ENCODE measurements at places on chromosomes 13 and 19. TPM values are rescaled to one million over a fixed set of nuclear protein-coding genes. Genes with fewer than 3 reads are reported as not detected.

The UBAC2 gene
- total RNA-seq, result 94.3 TPM

The UPF1 gene
- total RNA-seq, result 87.3 TPM

The DNAJC3 gene
- 20.9 TPM for total RNA-seq

DNA sequence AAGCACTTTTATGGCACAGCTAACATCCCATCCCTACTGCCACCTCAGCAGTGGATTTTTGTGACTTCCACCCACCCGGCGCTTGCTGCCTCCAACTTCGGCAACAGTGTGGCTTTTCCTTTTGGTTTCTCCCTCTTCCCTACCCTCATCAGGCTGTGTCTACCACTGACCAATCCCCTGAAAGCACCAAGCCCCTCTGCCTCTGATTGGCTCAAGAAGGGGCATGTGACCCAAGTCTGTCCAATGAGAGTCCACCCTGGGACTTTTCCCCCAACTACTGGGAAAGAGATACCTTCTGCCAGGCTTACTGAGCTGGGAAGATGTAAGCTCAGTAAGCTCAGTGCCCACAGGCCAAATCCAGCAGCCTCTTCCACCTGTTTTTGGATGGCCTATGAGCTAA, 5.8 kb downstream of the SMIM7 start:
- DNase-seq, result peak; percentile 64

DNA sequence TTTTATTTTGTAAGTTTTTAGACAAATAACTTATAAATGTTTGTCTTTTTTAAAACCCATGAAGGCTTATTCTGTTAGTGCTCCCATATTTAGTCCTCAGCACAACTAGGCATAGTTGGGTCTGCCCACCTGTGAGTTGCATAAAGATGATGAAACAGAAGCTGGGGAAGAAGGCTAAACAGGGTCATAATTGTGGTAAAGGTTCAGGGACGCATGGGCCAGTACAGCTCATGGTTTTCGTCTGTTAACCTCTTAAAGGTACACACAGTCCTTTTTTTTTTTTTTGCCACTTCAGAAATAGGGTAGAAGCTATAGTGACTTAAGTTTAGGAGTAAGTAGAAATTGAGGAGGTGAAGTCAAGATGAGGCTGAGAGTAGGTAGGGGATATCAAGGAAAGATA, 58.3 kb downstream of the TM9SF2 start:
- no peak for DNase-seq

DNA sequence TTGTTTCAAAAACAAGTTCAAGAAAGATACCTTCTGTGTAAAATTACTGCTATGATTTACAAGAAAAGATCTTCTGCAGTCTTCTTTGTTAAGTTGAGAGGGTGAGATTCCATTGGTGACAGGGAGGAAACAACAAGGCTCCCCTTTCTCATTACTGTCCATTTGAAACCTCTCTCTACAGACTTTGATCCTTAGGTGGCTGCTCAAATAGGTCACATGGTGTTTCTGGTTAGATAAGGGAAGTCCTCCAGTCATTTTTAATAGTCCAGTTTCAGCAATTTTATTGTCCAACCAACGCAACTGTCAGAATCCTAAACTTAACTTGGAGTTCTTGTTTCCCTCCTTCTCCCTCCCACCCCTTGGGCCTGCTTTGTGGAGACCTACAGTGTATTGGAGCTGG, 390.4 kb downstream of the EFNB2 start:
- DNase-seq, result no peak

- no peak for DNase-seq
These were observed 35.4 kb downstream of the PCCA start for GRCh38 chr13:100124265-100124664.

- DNase-seq, result peak; percentile 76
These were observed 6.8 kb downstream of the TMED1 start for GRCh38 chr19:10828981-10829821.
